ENCODE measurements at places on chromosomes 11 and 22.

DNA sequence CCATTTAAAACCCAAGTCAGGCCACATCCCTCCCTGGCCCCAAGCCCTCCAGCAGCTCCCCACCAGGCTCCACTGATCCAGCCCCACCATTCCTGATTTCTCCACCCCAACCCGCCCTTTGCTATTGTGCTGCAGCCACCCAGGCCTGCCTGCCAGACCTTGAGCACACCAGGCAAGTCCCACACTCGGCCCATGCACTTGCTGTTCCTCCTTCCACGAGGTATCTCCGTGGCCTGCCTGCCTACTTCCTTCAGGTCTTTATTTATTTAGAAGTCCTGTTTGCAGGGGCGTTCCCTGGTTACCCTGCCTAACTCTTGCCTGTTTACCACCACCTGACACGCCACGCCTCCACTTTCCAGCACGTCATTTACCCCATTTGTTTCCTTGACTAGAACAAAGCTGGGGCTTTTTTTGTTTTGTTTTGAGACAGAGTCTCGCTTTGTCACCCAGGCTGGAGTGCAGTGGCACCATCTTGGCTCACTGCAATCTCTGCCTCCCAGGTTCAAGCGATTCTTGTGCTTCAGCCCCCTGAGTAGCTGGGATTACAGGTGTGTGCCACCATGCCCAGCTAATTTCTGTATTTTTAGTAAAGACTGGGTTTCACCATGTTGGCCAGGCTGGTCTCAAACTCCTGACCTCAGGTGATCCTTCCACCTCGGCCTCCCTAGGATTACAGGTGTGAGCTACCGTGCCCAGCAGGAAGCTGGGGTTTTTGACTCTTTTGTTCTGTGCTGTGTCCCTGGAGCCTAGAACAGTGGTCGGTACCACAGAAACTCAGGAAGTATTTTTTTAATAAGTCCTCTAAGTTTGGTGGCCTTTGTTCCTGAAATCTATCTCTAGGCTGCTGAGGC is 6.7 kb downstream of the CENPM start:
- ATAC-seq, result no peak

DNA sequence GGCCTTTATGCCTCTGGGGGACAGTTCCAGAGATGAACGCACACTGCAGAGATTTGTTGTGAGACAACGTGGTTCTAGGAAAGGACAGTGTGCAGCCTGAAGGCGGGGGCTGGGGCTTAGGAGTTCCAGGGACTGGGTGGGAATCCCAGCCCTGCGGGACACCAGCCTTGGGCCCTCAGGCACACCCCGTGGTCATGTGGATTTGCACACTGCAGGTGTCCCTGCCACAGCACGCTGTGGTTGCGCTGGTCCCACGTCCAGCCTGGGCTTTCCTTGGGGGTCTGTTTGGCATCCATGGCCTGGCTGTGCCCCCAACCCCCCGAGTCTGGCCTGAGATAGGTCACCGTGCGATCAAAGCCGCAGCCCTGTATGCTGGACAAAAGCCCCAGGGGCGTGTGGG is 7.3 kb downstream of the SHISAL1 start:
- ATAC-seq, result no peak

DNA sequence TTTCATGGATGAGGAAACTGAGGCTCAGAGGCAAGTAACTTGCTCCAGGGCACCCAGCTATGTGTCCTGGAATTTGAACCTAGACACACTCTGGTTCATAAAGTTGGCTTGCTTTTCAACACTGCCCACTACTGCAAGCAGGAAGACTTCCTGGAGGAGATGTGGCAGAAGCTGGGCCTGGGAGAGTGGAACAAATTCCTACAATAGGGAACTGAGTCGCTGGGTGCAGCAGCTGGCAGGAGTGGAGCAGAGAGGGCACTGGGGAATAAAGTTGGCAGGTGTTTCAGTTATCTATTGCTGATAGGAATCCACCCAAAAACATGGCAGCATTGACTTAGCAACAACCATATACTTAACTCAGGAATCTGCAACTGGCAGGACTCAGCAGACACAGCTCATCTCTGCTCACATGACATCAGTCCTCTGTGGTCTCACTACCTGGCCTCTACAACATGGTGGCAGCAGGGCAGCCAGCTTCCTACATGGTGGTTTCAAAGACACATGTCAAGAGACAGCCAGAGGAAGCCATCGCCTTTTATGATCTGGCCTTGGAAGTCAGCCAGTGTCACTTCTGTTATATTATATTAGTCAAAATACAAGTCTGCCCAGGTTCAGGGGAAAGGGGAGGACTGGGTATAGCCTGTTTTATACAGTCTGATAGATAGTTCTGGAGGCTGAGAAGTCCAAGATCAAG is 10.6 kb upstream of the CARD10 start:
- ATAC-seq, result no peak

DNA sequence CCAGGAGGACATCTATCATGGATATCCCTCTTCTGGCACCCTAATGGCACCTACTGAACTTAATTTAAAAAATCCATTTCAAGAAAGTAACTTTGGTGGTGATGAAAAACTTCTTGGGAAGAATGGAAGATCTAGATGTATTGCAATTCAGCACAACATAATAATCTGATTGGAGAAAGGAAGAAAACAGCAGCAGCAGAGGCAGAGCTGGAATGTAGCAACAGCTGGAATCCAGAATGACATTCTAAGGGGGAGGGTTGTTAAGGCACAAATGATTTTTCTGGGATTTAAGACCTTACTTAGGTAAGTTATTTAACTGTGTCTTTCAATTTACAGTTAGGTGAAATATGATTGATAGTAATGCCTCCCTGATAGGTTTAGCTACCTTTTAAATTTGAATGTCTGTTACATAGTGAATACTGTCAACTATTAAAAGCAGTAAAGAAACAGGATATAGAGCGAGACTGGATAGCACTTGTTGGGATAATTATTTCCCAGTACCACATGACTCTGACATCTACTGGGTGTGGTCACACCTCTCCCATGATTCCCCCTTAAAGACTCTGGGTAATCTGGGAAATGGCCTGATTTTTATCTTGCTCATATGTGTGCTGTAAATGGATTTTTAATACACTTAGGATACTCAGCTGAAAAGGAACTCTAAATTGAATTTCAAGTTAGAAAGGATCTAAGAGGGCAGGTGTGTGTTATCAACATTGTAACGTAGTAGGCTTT is 11.7 kb downstream of the CAPRIN1 start:
- ATAC-seq, result no peak

- no peak for ATAC-seq
These were observed 25.0 kb upstream of the OAF start for GRCh38 chr11:120185706-120186455.

All from gastroesophageal sphincter (tissue), 4 donors.